ENCODE measurements at places on chromosomes 5 and 9. TPM values are rescaled to one million over a fixed set of nuclear protein-coding genes. Genes with fewer than 3 reads are reported as not detected.

The ZNF483 gene
- 7.2 TPM for total RNA-seq

The SPATA31A1 gene
- total RNA-seq: not detected

The KIAA0825 gene
- total RNA-seq: 15.6 TPM

The DELE1 gene
- total RNA-seq: 78.5 TPM

The PAIP2 gene
- total RNA-seq: 14.6 TPM
